ENCODE measurements at places on chromosomes 7 and 10.

GRCh38 chr10:43318456-43318855 is 51.6 kb upstream of the RASGEF1A start:
- DNase-seq: no peak

DNA sequence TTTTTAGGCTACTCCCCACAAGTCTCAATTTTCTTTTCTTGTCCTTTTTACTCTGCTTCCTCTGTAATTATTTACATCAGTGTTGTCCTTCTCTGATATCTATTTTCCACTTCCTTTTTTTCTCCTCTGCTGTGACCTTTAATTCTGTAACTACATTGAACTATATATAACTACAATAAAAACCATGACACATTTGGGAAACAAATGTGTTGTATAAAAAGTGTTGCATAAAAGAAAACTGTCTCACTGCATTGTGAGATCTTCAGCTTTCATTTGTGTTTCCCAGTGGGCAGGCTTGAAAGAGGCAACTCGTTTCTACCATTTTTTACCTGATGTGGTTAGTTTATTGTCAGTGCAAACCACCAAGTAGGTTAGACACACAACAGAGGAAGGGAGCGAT is 483.9 kb upstream of the NRP1 start:
- no peak for DNase-seq

DNA sequence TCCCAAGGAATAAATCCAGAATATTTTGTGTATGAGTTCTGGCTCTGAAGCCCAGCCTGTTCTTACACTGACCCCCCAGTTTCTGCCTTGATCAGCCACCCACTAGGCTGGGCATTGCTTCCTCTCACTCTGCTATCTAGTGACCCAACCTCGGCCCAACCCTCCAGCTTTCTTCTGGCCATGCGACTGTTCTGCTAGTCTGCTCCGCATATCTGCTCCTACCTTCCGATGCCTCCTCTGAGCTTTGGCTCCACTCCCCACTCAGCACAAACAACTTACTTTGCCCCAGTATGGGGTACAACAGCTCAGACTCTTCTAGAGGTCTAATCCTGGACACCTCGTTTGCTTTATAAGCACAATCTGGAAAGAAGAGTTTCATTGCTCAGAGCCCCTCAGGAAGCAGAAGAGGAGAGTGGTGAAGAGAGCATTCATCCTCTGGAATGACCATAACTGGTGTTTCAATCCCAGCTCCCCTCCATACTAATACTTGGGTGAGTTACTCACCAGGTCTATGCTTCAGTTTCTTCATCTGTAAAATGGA is 99.6 kb downstream of the NPSR1 start:
- no peak for DNase-seq

GRCh38 chr7:45927721-45928120 is 6.6 kb upstream of the IGFBP3 start:
- DNase-seq: no peak

Measured in H54 (cell line).